ENCODE measurements at places on chromosomes 7 and 10.

GRCh38 chr7:78185149-78185745 is 386.7 kb downstream of the PHTF2 start:
- DNase-seq = no peak

- no peak for DNase-seq
Measured at GRCh38 chr10:123966896-123967231, 75.3 kb upstream of the CPXM2 start.

DNA sequence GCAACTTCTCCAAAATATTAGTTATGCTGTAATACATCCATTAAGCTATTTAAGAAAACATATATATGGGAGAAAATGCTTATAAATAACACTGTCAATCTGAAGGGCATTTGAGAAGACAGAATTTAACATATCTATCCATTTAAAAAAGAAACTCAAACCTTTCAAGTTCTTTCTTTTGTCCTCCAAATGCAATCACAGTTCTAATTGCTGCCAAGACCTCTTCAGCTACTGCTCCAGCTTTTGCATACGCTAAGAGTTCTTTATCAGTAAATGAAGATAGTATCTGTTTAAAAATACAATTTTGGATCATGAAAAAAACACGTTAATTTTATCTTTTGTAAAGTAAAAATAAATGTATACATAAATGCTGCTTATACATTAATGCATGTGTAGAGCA is 39.6 kb downstream of the ABCB1 start:
- DNase-seq = no peak

DNA sequence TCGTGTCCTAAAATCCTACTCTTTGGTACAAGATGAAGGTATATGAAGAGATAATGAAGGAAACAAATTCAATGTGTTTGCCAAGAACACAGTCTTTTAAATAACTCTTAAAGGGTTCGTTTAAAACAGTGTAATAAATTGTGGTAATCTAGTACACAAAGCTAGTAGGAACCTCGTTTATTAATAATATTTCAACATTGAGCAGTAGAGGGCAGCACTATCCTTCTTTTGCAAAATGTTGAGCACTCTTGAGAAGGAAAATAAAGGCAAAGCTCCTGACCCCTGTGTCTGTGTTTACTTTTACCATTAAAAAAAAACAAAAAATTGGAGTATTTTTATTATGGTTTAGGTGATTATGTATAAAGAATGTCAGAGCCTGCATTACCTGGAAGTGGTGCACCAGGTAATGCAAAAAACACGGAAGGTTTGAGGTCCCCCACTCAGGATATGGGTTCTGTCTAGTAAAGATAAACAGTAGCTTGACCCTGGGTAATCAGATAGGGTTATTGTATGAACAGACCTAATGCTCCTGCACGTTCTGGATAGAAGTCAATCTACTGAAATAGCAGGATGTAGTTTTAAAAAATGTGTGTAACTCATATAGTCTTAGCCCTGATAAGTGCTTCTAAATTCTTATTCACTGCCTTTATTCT is 5.7 kb upstream of the GOT1 start:
- DNase-seq = no peak

GRCh38 chr7:84123965-84124547 is 70.5 kb downstream of the SEMA3A start:
- DNase-seq = no peak

DNA sequence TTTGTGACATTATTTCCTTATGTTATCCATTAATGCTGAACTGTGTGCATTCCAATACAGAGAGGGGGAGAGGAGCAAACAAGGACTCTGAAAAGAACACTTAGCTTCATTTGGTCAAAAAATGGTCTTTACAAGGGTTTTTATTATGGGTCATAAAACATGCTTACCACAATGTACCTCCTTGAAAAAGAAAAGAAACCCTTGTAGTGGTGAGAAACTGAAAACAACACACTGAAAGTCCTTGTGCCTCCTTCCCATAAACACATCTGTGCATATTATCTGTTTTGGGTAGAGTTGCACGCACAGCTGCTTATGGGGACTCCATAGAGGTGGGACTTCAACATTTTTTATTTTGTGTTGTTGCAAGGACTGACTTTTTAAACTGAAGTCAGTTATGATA is 98.7 kb downstream of the CDK6 start:
- DNase-seq = no peak

- DNase-seq = no peak
Measured at GRCh38 chr10:27599546-27599945, 95.4 kb downstream of the RAB18 start.

- no peak for DNase-seq
Measured at GRCh38 chr7:67552738-67553137, 556.1 kb downstream of the TYW1 start.

DNA sequence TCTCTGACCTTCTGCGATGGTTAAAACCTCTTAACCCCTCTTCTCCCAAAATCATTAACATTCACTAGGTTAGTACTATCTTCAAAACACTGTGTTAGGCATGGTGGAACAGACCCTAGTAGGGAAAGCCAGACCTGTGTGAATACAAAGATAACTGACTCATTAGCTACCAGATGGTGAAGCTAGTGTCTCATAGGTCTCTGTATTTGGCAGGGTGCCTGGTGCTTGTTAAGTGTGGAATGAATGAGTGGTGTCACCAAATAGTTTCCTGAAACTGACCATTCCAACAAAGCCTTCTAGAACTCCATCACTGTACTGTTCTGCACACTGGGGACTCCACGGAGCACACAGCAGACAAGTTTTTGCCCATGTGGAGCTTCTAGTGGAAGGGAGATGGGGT is 27.7 kb upstream of the TM9SF3 start:
- DNase-seq = peak; percentile 58

GRCh38 chr10:90450797-90451196 is 407.0 kb downstream of the HTR7 start:
- DNase-seq = no peak

DNA sequence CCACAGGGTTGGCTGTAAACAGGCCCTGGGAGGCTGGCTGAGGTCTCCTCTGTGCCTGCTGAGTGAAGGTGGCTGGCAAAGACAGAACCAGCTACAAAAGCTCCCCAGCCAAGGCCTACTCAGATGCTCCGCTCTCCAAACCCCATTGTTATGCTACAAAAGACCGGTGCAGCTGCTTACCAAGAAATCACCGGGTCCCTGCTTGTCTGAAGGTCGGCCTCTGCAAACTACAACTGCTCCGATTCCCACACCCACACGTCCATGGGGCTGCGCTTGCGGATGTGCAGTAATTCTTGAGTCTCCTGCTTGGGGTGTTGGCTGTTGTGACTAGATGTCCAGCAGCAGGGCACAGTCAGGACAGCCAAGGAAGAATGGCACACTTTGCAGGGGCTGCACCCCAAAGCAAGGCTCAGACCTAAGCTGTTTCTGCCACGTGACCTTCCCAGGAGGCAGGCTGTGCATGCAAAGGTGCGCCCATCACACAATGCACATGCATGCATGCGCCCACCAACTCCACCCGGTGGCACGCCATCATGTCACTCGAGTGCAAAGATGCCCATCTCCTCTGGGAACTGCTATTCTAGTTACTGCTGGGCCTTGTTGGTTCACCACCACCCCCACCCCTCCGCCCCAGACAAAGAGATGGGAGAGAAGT is 97.8 kb downstream of the OAT start:
- DNase-seq = no peak

DNA sequence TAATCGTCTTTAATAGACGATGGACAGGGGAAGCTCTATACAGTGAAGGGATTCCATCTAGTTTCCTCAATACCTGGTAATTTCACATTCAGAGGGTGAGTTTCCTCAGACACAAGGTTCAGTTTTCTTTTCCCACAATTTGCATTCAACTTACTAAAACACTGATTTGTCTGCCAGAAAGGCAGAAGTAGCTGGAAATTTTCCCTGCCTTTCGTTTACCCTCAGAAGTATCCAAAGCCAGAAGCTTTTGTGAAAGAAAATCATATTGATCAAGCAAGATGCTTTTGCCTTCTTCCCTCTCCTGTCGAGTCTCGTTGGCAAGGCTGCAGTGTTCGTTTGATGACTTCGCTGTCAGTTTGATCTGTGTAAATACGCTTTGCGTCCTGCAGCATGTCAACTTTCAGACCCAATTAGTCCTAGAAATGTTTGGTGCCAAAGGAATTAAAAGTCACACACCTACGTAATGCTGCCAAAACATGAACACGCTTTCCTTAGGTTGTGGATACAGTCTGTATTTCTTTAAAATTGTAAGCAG is 631.9 kb upstream of the FOXK1 start:
- no peak for DNase-seq

DNA sequence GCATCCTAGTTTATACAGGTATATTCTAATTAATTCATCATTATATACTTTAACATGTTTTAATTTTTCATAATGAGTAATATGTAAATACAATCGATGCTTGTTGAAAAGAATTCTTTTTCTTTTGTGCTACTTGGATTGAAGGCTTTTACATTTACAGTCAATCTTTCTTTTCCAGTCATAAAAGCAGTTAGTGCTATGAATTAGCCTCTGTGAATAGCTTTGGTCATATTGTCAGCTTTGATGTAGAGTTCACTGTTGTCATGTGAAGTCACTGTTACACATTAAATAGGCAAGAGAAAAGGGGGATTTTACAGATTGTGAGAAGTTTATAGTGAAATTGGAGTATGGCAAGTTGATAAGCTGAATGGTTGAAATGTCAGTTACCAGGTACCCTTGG is 103.3 kb upstream of the FAM133B start:
- DNase-seq = no peak

DNA sequence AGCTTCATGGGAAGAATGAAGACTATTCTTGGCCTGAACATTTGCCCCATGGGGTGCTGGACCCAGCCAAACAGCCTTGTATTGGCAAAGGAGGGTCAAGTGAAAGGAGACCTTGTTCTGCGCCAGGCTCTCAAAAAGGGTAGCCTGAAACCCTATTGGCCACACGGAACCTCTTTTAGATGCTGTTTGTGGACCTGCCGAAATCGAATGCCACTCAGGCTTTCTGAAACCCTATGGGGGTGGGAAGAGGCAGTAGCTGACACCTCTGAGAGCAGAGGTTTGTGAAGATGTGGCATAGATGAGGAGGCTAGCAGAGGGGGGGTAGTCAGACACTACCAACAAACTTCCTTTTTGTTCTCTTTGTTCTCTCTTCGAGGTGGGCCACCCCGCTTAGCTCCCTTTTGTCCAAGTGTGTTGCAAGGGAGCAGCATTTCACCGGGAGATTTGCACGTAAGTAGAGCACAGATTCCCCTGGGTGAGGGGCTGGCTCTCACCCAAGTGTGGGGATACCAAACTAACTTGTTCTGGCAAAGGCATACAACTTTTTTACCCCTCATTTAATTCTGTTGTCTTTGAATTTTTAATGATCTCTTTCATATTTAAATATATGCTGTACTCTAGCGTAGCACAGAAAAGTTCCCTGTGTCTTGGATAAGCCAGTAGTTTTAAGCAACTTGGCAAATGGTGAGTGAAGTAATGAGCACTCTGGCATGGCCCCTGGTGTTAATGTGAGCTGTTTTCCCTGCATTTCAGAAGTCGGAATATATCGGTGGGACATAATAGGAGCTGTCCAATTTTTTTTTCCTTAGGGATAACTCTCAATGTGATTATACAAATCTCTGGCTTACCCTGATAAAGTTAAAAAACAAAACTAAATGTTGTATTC is 107.7 kb downstream of the SEPTIN7 start:
- peak; percentile 52 for DNase-seq

GRCh38 chr7:151431281-151431767 is 8.6 kb downstream of the CRYGN start:
- no peak for DNase-seq

GRCh38 chr10:115879372-115880089 is 393.5 kb downstream of the GFRA1 start:
- DNase-seq = no peak

DNA sequence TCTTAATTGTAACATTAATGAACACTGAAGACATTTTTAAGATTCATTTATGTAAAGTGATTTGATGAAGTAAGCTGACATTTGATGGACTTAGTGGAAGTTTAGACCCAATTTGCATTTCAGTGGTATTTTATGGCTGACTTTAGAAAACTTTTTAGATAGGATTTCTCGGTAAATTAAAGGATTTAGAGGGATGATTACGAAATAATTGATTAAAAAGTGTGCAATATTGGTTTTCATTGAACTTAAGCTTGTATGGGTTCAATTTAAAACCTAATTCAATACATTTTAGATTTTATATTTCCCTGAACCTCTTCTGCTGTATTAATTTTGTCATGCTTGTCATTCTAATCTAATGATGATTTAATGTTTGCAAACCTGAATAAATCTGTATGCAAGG is 135.1 kb downstream of the SDK1 start:
- no peak for DNase-seq

DNA sequence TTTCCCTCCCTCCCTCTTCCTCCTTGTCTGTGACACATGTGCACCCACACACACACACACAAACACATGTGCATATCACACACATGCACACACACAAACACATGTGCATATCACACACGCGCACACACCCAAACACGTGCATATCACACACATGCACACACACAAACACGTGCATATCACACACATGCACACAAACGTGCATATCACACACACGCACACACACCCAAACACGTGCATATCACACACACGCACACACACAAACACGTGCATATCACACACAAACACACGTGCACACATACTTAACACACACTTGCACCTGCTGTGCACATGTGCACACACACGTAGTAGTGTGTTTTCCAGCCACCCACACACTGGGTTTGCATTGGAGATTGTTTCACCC is 29.4 kb upstream of the KNDC1 start:
- no peak for DNase-seq

DNA sequence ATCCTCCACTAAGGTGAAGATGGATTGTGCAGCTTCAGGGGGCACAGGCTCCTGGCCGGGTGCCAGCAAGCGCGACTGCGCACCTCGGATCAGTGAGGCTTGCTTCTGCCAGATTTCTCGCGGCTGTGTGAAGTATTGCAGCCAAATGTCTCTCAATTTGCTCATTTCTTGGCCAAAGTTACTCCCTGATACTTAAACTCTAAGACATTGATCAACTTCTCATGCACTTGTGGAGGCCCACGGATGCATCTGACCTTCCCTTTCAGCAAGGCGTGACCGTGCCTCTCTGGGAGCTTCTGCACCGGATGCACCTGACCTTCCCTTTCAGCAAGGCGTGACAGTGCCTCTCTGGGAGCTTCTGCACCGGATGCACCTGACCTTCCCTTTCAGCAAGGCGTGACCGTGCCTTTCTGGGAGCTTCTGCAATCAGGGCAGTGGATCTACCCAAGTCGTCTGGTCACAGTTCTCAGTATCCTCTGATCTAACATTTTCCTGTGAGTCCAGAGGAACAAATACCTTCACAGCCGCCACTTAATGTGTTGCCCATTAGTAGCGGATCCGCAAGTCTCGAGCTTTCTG is 248.3 kb downstream of the ADARB2 start:
- no peak for DNase-seq

DNA sequence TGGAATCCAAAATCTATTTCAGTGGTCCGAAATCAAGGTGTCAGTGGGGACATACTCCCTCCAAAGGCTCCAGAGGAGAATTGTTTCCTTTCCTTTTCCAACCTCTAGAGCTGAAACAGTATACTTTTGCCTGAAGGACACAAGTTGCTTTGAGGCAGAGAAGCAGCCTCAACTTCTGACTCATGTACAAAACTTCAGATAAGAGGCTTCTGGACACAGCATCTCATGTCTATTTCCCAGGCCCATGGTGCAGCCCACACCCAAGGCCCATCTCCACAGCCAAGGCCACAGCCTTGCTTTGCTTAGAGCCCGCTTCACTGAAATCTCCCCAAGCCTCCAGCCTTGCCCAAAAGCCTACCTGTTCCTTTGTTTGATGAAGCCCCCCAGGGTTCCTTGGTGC is 68.9 kb downstream of the ZNF467 start:
- DNase-seq = no peak
